Stimulated activated CD8-positive, alpha-beta memory T cell treated with anti-CD3 and anti-CD28 coated beads, Interleukin-2, amount 100 ng/mL, for 1 hour (primary cell): ENCODE measurements at places on chromosomes 7 and 10.

DNA sequence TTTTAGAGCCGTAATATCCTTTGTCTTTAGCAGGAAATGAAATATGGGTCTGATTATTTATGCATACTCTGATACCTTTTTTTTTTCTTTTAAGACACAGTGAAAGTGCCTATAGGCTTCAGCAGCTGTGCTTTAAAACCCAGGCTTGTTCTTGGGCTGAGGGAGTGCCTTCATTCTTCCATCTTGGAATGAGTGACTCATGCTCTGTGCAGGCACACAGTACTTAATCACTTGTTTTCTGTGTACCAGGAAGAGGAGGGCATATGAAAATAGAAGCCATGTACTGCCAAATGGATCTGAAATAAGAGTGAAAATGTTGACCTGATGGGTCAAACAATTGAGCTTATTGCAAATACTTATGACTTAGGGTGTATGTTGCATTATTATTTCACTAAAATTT, 12.0 kb downstream of the INPP5F start:
- no peak for DNase-seq

GRCh38 chr7:55276572-55277295, 88.4 kb upstream of the LANCL2 start:
- no peak for DNase-seq

DNA sequence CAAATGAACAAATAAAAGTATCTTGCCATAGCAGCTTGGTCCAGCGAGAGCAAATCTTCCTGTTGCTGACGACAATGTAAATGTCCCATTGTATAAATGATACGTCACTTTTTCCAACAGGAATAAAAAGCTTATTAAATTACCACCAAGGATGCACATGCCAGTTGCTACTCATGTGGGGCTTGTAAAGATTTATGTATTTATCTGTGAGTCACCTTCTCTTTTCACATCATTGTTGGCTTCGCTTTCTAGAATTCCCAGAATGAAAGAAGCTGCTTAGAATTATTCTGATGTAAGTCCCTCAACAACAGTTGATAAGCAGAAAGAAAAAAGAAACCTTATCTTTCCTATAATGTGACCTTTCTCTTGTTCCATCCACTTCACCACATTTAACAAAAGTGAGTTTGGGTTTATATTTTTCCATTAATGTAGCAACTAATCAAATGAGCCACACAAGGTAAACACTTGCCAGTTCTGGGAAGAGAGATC, 22.4 kb downstream of the DNAJC12 start:
- DNase-seq: no peak

DNA sequence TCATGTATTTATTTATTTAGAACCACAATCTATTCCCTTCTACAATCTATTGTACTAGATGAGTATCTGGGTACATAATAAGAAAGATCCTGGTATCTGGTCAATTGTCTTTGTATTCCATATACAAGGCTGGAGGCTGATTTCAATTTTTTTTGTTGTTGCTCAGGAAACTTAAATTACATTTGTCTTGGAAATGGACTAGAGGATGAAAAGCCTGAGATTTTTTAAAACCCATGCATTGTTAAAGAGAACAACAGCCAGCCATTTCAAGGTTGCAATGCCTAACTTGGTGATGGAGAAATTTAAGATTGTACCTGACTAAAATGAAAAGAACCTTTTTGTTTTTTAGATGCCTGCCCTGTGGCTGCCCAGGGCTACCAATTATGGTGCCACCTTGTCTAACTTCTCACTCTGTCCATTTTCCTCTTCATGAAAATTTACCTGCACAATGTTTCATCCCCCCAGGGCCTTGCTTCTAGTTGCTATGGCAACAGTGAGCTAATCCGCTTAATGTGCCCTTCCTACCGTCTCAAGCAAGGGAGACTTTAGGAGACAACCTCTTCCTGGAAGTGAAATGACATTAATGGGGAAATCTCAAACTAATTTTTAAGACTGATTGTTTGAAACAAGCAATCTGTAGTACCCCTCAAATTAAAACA, 203.7 kb upstream of the PHYHIPL start:
- DNase-seq: no peak

GRCh38 chr7:38675494-38676106, 44.4 kb upstream of the AMPH start:
- no peak for DNase-seq

DNA sequence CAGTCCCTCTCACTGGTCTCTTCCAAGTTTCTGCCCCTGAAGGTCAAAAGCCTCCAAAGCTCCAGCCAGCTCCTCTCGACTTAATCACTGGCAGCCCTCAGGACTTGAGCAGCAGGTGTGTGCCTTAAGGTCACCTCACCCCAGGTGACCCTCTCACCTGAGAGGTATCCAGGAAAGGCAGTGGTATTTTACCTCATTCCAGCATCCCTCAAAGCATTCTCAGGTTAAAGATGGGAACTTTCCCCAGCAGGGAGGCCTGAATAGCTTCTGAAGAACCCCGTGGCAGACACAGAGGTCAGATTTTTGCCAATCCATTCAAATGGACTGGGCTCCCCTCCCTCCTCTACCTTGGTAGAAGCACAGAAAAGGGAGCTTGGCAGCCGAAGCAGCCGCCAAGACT, 148.2 kb downstream of the GFRA1 start:
- DNase-seq: no peak

- no peak for DNase-seq
Measured at GRCh38 chr7:11341285-11341944, 367.7 kb downstream of the PHF14 start.

DNA sequence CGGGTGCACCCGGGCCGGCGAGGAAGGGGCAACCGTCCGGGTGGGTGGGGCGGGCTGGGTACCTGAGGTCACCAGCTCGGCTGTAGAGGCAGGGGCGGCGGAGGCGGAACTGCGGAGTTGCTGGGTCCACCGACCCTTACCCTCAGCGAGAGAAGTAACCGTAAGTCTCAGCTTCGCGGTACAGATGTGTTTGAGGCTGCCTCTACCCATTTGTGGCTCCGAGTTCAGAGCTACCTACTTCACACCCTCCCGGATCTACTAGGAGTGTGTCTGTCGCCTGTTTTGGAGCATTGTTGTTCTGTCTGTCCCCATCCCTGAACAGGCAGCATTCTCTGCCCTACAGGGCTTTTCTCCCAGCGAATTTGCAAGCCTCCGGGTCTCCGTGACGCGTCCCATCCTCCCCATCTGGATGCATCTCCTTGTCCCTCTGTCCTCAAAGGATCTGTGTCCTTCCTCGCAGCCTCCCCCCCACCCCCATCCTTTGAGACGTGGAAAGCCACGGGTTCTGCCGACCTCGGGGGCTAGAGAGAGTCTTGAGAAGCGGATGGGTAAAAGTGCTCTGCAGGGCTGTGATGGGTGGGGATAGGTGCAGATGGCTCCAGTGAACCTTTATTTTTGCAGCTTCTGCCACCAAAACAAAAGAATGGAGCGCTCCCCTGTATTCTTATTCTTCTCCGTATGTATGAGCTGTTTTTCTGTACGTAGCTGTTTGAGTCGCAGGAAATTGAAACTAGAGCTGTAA, 757 bp downstream of the ANKIB1 start:
- DNase-seq: no peak

- DNase-seq: no peak
Measured at GRCh38 chr10:50375051-50375452, 123.7 kb upstream of the ASAH2 start.

GRCh38 chr7:155917836-155918430, 105.7 kb upstream of the SHH start:
- DNase-seq: no peak
